PC-3 (cell line): ENCODE measurements at places on chromosomes 3 and 15. TPM values are rescaled to one million over a fixed set of nuclear protein-coding genes. Genes with fewer than 3 reads are reported as not detected.

GRCh38 chr3:169539856-169540255 lies 123.7 kb downstream of the MECOM start:
- H3K4me3 ChIP-seq, result no peak overlapping the region
- no peaks in the 10 kb centered on the region for H3K36me3 ChIP-seq
- peaks cover 2% of the 10 kb centered on the region for H3K4me1 ChIP-seq
- H3K27me3 ChIP-seq, result no peaks in the 10 kb centered on the region
- no peak for DNase-seq

DNA sequence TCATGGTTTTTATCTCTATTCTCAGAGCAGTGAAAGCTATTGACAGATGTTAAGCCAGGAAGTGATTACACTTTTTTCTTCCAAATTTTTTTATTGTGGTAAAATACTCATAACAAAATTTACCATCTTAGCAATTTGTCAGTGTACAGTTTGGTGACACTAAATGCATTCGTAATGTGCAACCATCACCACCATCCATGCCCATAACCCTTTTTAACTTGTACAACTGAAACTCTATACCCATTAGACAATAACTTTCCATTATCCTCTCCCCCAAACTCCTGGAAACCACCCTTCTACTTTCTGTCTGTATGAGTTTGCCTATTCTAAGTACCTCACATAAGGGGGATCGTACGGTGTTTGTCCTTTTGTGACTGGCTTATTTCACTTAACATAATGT lies 15.1 kb upstream of the POMGNT2 start:
- DNase-seq, result no peak
- H3K27ac ChIP-seq, result no peak overlapping the region
- H3K4me3 ChIP-seq, result no peak overlapping the region
- no peaks in the 10 kb centered on the region for H3K4me1 ChIP-seq
- H3K36me3 ChIP-seq, result no peaks in the 10 kb centered on the region

TMC3 gene
- not detected in 2 replicates for total RNA-seq

DNA sequence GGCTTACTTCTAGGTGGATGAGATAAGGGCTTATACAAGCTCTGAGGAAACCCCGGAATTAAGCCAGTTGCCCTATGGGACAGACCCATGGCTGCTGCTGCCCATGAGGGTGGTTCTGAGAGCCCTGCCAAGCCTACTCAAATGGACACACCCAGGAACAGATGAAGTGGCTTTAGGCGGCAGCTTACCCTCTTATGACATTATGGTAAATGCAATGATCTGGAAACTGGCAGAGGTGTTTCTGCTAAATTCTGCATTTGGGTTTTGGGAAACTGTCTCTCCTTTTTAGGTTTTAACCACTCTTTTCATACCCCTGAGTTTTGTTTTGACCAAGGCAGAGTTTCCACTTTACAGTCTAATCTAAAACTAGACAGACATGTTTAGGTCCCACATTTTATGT lies 9.0 kb upstream of the ZBED2 start:
- no peak overlapping the region for H3K27ac ChIP-seq
- H3K4me1 ChIP-seq, result peaks cover 49% of the 10 kb centered on the region
- H3K36me3 ChIP-seq, result no peaks in the 10 kb centered on the region
- H3K4me3 ChIP-seq, result no peak overlapping the region

- DNase-seq, result peak; percentile 70
- no peak overlapping the region for H3K27ac ChIP-seq
- H3K36me3 ChIP-seq, result no peaks in the 10 kb centered on the region
- peaks cover 37% of the 10 kb centered on the region for H3K27me3 ChIP-seq
- no peaks in the 10 kb centered on the region for H3K4me1 ChIP-seq
- H3K4me3 ChIP-seq, result no peak overlapping the region
These were observed 24.0 kb upstream of the C3orf70 start for GRCh38 chr3:185176750-185177359.

LRRC2 gene
- 0.26 and 0.35 TPM in 2 replicates for total RNA-seq

DNA sequence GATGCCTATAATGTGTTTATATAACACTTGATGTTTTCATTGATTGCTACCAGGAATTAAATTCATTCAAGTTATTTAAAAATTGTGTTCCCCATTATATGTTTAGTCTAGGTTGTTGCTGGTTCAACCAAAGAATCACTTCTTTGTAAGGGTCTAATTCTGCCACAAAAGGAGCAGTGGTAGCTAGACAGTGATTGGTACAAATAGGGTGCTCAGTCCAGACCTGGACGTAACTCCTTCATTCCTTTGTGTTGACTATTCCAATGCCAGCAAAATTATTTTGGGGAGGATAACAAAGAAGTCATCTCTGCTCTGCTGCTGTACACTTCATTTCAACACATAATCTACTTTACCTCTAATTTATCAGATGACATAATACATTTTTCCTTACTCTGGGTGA lies 1.2 kb downstream of the CHMP2B start:
- peaks cover 25% of the 10 kb centered on the region; the same call in 1 of the 2 replicates for H3K4me1 ChIP-seq
- H3K4me3 ChIP-seq, result peak overlapping the region; percentile 87
- DNase-seq, result peak; percentile 68
- H3K27me3 ChIP-seq, result no peaks in the 10 kb centered on the region
- peak overlapping the region; percentile 90 for H3K27ac ChIP-seq

- H3K27me3 ChIP-seq, result no peaks in the 10 kb centered on the region
- H3K27ac ChIP-seq, result no peak overlapping the region
- H3K4me1 ChIP-seq, result no peaks in the 10 kb centered on the region; the same call in 1 of the 2 replicates
- no peak overlapping the region for H3K4me3 ChIP-seq
These were observed 482.3 kb upstream of the NECTIN3 start for GRCh38 chr3:110589341-110589740.

DNA sequence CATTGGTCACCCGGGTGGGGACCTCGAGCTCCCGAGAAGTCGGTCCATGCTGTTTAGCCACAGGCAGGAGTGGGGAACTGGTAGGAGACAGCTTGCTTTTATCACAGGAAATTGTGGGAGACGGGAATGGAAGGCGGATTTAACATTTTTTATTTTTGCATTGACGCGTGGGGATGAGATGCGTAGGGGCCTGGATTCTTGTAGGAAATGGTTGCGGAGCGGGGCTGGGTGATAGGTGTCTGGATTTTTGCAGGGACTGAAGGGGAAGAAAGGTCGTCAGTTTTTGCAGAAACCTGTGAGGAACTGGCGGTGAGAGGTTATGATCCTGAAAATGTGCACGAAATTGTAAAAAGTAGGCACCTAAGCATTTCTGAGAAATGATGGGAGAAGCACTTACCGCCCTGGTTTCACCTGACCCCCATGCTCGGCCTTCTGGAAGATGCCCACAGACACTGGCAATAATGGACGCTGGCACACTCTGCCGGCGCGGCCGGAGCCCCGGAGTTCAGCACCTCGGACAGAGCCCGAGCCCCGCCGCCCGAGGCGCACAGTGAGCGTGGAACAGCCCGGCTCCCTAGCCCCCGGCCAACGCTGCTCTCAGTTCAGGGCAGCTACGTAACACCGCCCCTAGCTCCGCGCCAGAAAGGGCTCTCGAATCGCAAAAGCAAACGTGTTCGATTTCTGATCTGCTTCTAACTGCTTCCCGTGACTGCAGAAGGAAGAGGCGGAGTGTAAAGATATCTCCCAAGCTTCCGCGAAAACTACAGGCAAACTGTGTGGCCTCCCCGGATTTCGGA lies 928 bp downstream of the ANKRD34C start:
- no peaks in the 10 kb centered on the region for H3K4me1 ChIP-seq
- DNase-seq, result peak; percentile 22
- H3K4me3 ChIP-seq, result no peak overlapping the region
- peaks cover 53% of the 10 kb centered on the region for H3K27me3 ChIP-seq
